ENCODE measurements at places on chromosomes 2 and 18.
A peak's percentile ranks its signal among the peaks of the same experiment; 100 is the strongest.

GRCh38 chr2:180728928-180729559 is 251.4 kb upstream of the UBE2E3 start:
- no peak for DNase-seq

DNA sequence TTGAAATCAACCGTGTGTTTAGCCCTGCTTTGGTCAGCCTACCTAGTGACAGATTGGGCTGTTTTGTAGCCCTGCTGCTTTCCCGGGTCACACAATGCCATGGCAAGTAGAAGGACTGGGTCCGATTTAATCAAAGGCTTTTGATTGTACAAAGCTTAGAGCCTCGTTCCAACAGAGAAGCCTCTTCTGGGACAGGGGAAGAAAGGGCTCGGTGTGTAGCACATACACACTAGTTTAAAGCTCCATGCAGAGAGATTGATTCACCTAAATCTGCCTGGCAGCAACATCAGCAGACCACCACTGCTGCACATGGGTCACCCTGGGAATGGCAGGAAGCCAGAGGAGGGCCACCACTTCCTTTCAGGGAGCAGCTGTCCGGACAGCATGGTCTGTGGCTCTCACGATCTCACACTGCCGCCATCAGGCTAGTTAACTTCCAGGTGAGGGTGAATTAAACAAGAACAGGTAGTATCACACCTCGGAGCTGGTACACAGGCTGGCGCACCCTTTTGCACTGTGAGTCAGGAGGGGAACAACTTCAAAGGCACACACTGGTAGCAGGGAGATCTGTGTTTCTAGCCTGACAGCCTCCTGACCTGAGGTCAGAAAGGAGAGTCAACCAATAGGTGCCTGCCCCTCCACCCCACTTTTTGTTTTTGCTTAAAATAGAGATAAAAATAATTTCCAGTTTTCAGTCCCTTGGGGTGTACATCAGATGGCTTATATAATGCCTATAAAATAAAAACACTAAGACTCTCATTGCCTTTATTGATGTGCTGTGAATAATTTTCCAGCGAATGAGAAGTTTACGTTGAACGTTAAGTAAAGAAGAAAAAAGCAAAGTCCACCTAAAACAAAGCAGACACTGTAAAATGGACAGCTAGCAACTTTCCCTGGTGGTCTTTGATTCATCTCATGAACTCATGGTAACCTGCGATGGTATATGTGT is 108.5 kb downstream of the CDCA7 start:
- DNase-seq: no peak

GRCh38 chr2:171046048-171046560 is 114.6 kb downstream of the TLK1 start:
- no peak for DNase-seq

GRCh38 chr2:102110596-102111334 is 31.8 kb upstream of the IL1R1 start:
- DNase-seq: no peak

DNA sequence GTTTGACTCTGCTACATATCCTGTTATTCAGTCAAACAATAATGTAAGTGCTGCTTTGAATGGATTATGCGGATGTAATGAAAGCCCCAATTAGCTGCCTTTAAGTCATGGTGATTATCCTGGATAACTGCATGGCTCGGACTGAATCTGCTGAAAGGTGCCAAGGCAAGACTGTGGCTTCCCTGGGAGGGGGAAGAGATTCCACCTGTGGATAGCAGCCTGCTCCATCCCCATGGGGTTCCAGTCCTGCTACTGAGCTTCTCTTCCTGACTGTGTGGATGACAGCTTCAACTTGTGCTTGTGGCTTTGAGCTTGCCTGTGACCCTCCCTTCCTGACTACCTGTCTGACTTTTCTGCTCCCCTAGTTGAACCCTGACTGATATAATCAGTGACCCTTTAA is 540.0 kb upstream of the GYPC start:
- no peak for DNase-seq

DNA sequence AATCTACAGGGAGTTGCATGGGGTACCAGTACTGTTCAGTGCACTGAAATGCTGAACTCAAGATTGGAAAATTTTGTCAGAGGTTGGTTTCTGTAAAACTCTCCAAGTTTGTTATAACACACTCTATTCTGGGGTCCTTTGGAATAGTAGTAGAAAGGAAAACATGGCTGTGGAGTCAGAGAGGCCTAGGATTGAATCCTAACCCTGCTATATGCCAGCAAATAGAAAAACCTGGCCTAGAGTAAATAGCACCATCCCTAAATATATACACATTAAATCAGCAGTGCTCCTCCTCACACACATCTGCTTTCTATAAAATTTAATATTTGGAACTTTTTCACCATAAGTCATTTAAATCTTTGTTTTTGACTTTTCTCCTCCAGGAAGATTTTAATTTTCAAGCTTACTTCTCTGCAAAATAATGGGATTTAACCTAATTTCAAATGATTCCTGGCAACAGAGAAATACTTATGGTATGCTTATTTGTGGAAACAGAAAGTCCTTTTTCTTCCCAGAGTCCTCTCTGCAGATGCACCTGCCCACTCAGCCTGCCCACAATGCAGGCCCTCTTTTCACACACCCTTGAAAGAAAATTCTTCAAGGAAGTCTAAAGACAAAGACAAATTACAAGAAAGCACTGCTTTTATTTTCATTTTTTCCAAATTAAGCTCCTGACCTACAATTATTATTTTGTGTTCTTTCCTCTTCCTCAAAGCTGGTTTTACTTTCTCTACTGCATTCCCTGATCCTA is 197.5 kb upstream of the LRRTM1 start:
- DNase-seq: no peak

DNA sequence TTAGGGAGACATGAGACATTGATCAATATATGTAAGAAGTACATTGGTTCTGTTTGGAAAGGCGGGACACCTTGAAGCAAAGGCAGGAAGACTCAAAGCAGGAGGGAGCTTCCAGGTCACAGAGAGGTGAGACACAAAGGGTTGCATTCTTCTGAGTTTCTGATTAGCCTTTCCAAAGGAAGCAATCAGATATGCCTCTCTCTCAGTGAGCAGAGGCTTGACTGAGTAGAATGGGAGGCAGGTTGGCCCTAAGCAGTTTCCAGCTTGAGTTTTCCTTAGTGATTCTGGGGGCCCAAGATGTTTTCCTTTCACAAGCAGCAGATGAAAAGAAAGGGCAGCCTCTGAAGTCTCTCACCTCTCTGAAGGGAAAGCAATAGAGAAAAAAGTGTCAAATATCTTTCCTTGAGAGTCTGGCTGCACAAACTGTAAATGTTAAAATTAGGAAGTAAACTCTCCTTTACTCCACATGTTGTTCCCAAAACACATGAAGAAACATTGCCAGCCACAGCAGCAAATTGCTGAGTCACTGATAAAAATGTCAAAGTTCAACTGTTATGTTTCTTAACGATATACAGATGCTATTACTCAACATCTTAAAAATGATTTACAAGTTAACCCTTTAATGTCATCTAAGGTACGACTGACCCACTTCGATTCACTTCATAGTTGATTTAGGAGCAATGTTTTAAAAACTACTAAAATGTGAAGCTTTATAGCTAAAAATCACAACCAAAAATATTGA is 40.3 kb downstream of the CYB5A start:
- DNase-seq: no peak

DNA sequence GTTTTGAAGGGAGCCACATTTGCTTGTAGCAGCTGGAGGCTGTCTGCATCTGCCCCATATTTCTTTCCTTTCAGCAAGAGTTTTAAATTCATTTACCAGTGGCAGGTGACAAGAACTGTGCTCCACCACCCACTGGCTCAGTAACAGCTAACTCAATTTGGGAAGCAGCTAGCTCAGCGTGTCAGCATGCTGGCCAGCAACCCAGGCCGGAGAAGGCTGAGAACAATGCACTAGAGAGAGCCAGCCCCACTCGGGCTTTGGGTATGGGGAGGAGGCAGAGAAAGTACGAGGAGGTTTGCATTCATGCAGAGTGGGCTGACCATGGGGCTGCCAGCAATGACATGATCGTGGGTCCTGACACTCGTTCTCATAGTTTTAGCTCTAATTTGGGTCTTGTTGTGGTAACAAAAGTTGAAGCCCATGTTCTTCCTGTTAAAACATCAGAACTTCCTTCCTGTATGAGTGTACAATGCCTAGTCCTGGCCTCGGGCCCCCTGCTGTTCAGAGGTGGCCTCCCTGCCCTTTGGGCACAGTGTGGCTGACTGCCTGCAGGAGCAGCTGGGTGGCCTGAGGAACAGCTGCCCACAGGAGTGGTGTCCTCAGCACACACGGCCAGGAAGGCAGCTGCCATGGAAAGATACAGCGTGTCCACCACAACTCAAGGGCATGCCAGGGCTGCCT is 23.0 kb downstream of the CDC42EP3 start:
- DNase-seq: no peak

DNA sequence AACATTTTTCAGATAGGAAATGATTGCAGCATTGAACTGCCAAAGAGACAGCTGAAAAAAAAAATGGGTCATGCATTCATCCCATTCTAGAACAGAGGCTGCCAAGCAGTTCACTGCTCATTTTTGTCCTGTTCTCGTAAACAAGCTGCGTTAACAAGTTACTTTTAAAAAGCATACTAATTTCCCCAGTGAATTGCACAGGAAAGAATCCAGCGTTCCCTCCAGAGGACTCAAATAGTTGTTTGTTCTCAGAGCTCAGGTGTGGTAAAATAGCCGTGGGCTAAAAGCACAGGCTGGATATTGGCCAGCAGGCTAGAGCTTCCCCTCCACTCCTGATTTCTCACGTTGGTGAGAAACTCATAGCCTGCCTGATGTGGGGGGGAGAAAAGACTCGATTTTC is 76.1 kb upstream of the AQP4 start:
- DNase-seq: no peak

DNA sequence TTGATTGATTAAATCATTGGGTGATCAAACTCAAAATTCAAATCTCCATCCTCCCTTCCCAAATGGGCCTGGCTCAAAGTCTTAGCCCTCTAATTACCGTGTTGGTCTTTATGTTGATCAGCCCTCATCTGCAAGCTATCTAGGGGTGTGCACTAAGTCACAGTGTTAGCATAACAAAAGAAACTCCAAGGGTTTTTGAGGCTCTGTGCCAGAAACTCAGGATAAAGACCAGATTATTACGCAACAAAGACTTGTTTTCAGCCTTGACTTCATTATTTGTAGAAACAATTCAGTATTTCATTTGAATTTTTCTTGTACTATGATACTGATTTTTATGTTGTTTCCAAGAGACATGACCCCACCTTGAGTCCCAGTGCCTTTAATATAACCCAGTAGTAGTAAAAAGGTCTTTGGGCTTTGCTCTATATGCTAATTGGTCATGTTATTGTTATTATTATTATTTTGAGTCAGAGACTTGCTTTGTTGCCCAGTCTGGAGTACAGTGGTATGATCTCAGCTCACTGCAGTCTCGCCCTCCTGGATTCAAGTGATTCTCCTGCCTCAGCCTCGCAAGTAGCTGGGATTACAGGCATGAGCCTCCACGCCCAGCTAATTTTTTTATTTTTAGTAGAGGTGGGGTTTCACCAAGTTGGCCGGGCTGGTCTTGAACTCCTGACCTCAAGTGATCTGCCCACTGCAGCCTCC is 13.9 kb downstream of the PSMD14 start:
- DNase-seq: no peak

DNA sequence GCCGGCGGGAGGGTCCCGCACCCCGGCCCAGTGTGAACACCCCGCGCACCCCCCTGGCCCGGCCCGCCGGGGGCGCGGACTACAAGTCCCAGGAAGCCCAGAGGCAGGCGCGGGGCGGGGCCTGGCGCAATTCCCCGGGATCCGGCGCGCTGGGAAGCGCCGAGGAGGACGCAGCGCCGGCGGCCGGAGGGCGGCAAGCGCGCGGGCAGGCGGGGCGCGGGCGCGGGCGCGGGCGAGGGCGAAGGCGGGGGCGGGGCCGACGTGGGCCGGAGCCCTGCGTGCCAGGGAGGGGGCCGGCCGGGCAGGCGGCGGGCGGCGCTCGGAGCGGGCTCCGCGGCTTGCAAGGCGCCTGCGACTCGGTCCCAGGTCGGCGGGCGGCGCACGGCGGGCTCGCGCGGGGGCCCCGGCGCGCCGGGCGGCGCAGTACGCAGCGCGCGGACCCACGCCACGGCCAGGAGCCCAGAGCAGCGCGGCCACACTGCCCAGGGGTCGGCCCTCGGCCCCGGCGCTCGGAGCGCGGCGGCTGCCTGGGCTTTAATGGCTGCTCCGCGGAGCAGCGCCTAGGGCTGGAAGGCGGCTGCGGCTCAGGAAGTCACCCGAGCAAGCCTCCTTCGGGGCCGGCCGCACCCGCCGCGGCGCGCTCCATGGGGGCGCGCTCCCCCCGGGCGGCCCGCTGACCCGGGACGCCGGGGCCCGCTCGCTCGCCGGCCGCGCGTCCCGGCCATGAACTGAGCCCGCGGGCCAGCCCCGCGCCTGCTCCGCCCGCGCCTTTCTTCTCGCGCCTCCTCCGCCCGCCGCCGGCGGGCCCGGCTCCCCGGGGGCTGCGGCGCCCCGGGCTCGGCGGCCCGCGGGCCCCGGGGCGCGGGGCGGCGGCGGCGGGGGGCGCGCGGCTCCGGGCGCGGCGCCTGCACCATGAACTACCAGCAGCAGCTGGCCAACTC is at the start of gene AGAP1:
TSS of gene AGAP1 (plus strand) at position 269 of the 941 bp plus-strand sequence.
- peak; percentile 97 for DNase-seq

- DNase-seq: no peak
Observed at GRCh38 chr2:26185304-26185928, 12.5 kb downstream of the GAREM2 start.

GRCh38 chr2:28627722-28628480 is 123.7 kb upstream of the PPP1CB start:
- no peak for DNase-seq

DNA sequence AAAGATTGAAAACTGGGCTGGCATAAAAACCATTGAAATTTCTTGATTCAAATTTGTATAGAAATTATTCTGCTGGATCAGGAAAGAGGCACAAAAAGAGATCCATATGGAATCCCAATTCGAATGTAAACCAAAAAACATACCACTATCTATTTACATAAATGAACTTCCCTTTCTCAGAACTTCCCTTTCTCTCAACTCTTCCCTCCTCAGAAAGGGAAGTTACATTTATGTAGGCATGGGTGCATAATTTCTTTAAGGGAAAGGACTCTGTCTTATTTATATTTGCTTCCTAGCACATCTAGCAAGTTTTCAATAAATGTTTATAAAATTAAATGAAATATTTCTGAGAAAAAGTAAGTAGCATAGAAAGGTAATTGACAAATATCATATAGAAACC is 398.1 kb upstream of the ATP5MC3 start:
- no peak for DNase-seq

DNA sequence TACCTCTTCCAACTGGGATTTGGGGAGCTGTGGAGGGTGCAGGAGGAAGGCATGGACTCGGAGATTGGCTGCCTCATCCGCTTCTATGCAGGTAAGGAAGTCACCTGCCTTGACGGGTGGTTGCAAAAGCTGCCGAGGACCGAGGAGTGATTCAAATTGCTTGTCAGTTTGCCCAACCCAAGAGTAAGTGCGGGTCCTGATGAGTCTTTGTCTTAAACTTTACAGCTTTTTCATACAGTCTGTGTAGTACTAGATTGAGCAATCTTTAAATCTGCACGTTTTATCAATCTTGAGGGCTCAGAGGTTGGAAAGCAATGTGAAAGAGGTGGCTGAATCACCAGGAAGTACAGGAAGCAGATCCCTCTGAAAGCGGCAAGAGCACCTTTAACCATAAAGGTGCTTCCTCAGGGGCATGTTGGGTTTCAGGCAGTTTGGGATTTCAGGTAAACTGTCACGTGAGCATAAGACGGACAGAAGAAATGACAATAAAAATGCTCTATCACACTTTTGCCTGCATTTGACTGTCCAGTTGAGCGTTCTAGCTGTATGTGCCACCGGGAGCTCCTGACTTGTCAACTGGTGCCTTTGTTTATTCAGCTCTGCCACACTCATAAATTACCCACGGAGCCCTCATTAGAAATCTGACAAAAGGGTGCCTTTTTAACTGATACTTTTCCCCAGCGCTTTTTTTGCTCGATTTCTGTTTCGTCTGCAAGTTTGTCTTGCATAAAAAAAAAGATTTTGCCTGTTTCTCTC is 2.0 kb downstream of the PHLPP1 start:
- DNase-seq: peak; percentile 94

All from PC-9 (cell line).